ENCODE measurements at places on chromosomes 2 and 18.

DNA sequence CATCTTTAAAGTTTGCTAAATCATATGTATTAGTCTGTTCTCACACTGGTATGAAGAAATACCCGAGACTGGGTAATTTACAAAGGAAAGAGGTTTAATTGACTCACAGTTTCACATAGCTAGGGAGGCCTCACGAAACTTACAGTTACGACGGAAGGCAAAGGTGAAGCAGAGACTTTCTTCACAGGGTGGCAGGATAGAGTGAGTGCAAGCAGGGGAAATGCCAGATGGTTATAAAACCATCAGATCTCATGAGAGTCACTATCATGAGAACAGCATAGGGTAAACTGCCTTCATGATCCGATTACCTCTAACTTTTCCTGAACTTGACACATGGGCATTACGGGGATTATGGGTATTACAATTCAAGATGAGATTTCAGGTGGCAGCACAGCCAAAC lies 1075.2 kb upstream of the NRXN1 start:
- no peak for DNase-seq

GRCh38 chr18:24500766-24501165 lies 40.3 kb downstream of the HRH4 start:
- no peak for DNase-seq

GRCh38 chr2:174343343-174343622 lies 8.5 kb downstream of the SP9 start:
- no peak for DNase-seq

DNA sequence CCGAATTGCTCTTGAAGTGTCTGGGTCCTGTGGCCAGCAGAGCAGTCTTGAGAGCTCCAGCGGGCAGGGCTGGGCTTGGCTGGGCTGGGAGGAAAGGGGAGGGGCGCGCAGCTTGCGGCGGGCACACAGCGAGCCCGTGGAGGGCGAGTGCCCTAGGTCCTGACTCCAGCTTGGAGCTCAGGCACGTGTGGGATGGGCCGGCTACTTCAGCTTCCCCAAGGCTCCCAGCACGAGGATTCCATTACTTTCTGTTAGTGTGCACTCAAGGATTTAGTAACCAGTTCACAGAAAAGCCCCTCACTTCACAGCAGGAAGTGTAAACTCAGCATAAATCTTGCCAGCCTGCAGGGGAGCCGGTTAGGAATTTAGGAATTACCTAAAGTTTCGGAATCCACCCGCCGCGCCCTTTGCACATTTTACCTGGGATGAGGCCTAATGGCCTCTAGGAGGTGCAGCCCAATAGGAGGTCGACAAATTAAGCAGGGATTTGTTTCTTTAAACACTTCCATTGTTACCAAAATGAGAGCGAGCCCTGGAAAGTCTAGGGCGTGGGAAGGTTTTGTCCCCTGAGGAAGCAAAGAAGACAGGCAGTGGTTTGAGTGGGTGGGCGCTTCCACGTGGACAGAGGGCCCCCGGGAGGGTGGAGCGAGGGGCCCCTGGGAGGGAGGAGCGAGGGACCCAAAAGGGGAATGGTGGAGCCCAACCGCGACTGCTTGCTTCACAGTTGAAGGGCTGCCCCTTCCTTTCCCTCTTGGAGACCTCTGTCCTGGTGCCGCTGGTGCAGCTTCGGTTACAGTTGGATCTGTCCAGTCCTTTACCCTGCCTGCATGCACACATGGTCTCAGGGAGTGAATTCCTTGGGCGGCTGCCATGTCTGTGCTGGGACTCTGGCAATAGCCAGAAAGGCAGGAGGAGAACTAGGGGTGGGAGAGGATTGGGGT lies 93.3 kb downstream of the CTAGE1 start:
- DNase-seq: no peak

DNA sequence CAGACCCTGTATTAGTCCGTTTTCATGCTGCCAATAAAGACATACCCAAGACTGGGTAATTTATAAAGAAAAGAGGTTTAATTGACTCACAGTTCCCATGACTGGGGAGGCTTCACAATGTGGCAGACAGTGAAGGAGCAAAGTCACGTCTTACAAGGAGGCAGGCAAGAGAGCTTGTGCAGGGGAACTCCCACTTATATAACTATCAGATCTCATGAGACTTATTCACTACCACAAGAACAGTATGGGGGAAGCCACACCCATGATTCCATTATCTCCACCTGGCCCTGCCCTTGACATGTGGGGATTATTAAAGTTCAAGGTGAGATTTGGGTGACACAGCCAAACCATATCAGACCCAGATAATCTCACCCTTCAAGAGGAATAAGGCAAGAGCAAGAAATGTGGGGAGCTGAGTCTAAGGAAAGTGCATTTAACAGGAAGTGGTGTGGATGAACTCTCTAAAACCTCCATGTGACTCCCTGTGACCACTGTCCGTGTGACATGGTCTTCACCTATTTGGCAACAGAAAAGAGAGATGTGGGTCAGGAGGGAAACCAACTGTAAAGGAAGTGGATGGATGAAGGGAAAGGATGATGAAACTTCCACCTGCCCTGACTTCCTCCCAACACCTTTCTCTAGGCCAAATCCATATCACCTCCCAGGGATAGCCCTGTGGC lies 110.6 kb downstream of the ATL2 start:
- DNase-seq: no peak

GRCh38 chr2:98389251-98389605 lies 43.0 kb downstream of the CNGA3 start:
- no peak for DNase-seq

DNA sequence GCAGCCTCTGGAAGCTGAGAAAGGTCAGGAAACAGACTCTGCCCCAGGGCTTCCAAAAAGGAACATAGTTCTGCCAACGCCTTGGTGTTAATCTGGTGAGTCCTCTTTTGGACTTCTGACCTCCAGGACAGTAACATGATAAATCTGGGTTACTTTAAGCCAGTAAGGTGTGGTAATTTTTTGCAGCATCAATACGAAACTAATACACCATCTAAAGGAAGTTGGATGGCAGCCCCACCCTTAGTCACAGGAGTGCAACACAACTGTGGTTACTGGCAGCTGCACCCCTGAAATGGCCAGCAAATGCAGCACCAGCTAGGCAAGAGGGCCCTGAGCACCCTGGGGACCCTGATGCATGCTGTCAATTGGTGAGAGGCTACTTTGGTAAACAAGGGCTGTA lies 25.8 kb downstream of the CREG2 start:
- no peak for DNase-seq

- DNase-seq: no peak
Measured at GRCh38 chr2:182043861-182044260, 58.2 kb downstream of the PPP1R1C start.

- peak; percentile 30 for DNase-seq
Measured at GRCh38 chr2:168346725-168347477, 99.5 kb upstream of the STK39 start.

DNA sequence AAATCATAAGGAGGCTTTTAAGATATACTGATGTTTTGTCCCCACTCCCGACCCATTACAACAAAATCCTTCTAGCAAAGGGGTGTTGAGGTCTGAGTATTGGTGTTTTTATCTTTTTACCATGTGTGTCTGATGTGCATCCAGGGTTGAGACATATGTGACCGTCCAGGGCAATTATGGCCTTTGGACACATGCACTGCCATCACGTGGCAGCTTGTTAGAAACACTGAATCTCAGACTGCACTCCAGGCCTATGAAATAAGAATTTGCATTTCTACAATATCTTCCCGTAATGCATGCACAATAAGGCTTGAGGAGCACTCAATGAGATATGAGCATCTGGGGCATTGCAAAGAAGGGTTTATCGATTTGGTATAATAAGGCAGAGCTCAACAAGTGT lies 235.1 kb upstream of the ZNF804A start:
- no peak for DNase-seq

DNA sequence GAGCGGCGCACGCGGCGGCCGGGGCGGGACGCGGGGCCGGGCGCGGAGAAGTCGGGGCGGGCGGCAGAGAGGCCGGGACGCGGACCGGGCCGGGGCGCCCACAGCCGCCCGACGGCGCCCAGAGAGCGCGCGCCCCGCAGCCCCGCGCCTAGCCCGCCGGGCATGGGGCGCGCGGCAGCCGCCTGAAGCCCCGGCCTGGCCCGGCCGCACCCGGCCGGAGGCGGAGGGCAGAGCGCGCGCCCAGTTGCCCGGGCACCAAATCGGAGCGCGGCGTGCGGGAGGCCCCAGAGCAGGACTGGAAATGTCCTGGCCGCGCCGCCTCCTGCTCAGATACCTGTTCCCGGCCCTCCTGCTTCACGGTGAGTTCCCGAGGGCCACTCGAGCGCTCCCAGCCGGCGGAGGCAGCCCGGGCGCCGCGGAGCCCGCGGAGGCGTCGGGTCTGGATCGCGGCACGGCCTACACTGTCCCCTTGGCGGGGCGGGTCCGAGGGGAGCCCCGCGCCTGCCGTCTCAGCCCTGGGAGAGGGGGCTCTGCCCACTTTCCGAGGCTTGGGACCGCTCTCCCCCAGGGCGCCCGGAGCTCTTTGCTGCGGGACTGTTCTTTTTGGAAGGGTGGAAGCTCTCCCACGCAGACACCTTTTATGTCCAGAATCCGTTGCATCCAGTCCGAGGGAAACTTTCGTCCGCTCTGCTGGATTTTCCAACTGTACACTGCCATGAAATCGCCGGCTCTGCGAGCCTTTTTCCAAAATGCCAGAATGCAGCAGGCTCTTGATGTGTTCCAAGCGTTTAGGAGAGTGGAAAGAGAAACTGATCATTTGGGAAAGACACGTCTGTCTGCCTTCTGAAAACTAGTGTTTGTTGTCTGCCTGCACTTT lies 484 bp downstream of the APCDD1 start:
- DNase-seq: no peak

DNA sequence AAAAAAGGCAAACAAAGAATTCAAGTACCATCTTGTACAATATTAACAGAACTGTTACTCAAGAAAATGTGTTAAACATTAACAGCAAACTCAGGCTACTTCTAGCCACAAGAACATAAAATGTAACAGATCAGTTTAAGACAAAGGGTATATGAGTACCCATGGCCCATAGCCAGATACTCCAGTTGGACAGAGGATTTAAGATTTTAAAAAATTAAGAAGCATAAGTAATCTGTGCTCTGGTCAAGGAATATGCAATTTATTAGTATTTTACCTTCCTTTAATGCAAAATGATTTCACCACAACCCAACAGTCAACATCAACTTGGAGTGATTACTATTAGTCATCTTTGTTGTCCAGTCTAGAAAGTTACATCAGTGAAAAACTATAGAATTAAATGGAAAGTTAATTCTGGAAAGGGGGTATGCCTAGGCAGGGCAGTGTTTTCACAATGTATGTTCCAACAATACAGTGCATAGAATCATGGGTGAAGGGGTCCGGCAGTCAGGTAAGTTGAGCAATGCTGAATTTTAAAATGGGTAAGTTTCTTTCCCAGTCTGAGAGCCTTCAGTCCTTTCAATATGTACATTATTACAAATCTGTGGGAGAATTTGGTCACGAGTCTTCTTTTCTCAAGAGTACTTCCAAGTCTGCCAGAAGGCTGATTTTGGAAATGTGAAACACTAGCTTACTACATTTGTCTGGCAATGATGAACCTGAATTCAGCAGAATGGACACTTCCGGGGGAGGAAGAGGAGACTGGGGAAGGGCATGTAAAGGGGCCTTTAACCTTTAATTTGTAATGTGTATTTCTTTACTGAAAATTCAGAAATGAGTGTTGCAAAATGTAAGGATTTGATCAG lies 34.5 kb downstream of the SFT2D3 start:
- DNase-seq: no peak

DNA sequence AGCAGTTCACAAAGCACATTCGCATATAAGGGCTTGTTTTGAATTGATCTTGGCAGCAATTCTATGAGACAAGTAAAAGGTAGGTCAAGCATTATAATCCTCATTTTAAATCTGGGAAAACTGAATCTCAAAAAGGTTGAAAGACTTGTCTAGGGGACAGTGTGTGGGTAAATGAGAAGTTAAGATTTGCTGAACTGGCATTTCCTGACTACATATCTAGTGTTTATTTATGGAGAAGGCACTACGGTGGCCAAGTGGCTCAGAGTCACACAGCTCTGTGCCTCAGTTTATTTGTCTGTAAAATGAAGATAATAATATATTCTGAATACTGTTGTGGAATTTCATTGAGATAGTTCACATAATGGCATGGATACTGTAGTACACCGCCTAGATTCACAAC lies 16.3 kb upstream of the IL1RN start:
- DNase-seq: no peak

DNA sequence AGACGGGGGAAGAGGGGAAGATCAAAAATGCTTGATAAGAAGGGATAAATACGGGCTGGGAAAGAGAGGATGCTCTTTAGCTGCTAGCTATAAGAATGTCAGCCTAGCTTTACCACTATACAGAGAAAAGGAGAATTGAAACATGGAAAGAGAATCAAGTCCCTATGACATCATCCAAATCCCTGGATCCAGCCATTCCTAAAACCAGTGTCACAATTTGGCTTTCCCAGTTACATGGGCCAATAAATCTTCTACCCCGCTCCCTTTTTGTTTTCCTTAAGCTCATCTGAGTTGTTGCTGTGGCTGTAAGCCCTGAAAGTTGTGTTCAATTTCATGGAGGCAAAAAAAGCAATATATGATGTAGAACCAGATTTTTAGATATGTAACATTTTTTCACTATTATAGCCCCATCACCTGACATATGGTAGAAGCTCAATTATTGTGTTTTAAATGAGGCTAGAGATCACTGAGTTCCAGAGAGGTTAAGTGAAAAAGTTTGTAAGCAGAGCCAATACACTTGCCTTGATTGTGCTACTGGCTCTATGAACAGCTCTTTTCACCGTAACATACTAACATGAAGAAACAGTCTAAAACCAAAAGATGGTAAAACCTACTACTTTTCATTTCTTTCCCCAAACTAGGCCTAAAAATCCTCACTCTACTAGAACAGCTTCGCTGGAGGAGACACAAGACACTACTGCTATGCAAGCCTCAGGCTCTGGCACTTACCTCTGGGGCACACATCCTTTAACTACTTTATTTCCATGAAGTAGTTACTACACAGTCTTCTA lies 4.3 kb downstream of the HNRNPLL start:
- DNase-seq: no peak

DNA sequence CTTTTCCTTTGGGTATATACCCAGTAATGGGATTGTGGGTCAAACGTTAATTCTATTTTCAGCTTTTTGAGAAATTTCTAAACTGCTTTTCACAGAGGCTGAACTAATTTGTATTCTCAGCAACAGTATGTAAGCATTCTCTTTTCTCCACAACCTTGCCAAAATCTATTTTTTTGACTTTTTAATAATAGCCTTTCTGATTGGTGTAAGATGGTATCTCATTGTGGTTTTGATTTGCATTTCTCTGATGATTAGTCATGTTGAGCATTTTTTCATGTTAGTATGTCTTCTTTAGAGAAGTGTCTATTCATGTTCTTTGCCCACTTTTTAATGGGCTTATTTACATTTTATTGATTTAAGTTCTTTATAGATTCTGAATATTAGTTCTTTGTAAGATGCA lies 145.5 kb downstream of the TRABD2A start:
- no peak for DNase-seq

GRCh38 chr2:230217424-230217823 lies 2.4 kb downstream of the SP110 start:
- no peak for DNase-seq

GRCh38 chr2:157311706-157312105 lies 13.9 kb downstream of the ERMN start:
- no peak for DNase-seq

- no peak for DNase-seq
Measured at GRCh38 chr2:29074411-29074810, at the start of gene PCARE. Gene PCARE (minus strand): TSS chr2:29074523. CDS start chr2:29074261, 262 bp downstream.

Data from stimulated activated CD4-positive, alpha-beta T cell treated with anti-CD3 and anti-CD28 coated beads, Interleukin-15, amount 100 ng/mL, for 1 hour (primary cell).